Gastroesophageal sphincter (tissue), 4 donors: ENCODE measurements at places on chromosomes 7 and 10.

- no peak for ATAC-seq
These were observed 30.3 kb upstream of the CREB3L2 start for GRCh38 chr7:138032186-138032585.

DNA sequence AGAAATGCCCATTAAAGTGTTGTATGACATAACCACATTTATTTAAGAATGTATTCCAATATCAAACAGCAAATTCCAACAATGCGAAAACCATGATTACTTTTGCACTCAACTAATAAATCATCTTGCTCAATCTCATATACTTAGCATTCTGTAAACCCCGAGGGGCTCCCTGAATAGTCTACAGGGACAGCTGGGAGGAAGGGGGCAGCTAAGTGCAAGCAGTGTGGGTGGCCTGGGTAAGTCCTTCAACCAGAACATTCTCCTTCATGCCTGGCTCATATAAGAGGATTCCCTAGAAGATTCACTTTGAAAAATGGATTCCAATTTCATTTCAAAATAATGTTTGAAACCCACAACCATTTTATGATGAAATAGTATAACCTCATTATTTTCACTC is 355.5 kb downstream of the CDC14C start:
- no peak for ATAC-seq

DNA sequence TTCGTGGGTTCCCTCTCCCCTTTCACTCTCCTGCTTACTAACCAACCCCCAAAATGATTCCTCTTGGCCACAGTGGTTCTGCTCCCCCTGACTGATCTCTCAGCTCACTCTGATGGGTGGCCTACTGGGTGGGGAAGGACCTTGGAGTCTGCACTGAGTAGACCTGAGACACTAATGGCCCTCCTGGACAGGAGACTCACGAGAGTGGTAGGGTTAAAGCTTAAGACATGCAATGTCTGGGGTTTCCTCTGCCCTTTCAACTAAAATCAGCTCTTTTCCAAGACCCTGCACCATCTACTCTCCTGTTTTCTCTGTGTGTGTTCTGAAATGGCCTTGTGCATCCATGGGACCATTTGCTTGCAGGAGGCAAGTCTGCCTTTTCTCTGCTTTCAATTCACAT is 631.4 kb downstream of the ACTR3B start:
- no peak for ATAC-seq

DNA sequence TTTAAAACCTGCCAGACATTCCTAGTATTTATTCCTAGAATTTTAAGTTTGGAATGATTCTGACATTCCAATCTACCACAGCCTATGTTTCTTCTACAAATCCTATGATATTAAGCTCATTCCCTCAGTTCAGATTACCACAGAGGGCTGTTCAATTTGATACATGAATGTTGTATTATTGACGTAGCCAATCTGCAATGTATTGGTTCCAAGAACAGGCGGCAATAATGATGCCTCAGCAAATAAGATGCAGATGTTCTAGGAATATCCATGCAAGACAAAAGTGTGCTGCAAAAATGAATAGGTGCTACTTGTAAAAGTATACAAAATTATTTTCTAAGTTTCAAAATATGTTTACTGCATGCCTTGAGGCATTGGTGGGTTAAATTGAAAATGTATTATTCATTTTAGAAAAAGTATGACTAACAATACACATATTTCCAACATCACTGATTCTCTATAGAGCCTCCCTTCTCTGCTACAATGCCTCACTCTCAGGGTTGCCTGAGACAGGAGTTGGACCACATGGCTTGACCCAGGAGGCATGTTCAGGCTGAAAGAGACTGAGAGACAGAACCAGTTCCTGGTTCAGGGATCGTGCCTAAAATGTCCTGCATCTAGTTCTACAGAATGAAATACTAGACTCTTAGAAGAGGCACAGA is 94.1 kb upstream of the CREB5 start:
- ATAC-seq, result no peak

DNA sequence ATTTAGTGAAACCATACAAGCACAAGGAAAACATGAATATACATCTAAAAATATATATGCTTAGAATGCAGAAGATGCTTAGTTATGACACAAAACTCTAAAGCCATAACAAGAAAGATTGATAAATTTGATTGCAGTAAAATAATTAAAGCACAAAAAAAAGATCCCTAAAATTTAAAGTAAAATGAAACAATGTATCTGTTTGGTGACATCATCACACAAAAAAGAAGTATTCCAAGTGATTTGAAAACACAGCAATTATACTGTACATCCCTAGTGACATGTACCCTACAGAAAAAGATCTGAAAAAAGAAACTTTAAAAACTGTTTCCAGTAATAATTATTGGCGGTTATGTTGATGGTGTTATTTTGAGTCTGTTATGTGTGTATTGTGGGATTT is 37.7 kb downstream of the PHYHIPL start:
- no peak for ATAC-seq

DNA sequence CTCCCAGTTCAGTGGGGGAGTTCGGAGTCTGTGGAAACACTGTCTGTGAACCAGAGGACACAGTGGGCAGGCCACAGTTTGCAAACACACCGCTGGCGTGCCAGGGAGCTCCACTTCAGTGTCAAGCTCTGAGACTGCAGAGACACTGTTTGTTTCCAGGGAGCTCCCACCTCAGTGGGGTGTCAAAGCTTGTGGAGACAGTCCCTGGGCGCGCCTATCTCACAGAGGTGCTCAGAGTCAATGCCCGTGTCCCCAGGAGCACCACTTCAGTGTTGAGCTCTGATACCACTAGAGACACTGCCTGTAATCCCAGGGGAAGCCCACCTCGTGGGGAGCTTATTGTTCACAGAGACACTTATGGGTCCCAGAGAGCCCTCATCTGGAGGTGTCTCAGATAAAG is 4.3 kb downstream of the MYO1G start:
- no peak for ATAC-seq

GRCh38 chr7:116802746-116803152 is 59.6 kb upstream of the CAPZA2 start:
- ATAC-seq, result peak; percentile 16

DNA sequence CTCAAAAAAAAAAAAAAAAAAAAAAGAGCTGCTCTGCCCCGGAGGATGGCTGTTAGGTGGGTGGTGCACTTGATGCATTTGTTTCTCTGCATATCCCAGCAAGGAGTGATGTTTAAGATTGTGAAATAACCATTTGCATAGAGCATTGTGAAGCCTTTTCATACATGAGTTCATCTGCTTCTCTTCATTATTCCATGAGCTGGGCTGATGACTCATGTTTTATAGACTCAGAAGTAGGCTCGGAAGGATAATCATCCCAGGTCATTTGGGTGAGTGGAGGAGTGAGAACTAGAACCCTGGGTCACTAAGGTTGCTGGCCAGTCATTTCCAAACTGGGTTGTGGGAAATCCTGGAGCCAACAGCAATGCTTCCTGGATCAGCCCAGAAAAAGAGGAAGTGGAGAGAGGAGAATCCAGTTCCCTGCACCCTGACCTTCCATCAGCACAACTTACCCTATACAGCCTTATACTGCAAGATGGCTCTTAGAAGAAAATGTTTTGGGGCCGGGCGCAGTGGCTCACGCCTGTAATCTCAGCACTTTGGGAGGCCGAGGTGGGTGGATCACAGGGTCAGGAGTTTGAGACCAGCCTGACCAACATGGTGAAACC is 45.3 kb downstream of the TACC2 start:
- no peak for ATAC-seq
